ENCODE measurements at places on chromosomes 13 and 19. TPM values are rescaled to one million over a fixed set of nuclear protein-coding genes. Genes with fewer than 3 reads are reported as not detected.

Gene FXYD1
- total RNA-seq: not detected

Gene ZNF91
- total RNA-seq: 11.3 TPM

Gene GCDH
- 28.9 TPM for total RNA-seq

Gene LYPD3
- total RNA-seq: 13.0 TPM

Gene LRRC25
- not detected for total RNA-seq

Gene MLNR
- total RNA-seq: not detected
